ENCODE measurements at places on chromosomes 4 and X. TPM values are rescaled to one million over a fixed set of nuclear protein-coding genes. Genes with fewer than 3 reads are reported as not detected.

GRCh38 chr4:24802648-24803047 is 7.3 kb downstream of the SOD3 start:
- DNase-seq = peak; percentile 30

GRCh38 chr4:19375136-19375804 is 876.4 kb upstream of the SLIT2 start:
- no peak for DNase-seq

- DNase-seq = no peak
Measured at GRCh38 chr4:110487873-110488272, 11.9 kb downstream of the ENPEP start.

DNA sequence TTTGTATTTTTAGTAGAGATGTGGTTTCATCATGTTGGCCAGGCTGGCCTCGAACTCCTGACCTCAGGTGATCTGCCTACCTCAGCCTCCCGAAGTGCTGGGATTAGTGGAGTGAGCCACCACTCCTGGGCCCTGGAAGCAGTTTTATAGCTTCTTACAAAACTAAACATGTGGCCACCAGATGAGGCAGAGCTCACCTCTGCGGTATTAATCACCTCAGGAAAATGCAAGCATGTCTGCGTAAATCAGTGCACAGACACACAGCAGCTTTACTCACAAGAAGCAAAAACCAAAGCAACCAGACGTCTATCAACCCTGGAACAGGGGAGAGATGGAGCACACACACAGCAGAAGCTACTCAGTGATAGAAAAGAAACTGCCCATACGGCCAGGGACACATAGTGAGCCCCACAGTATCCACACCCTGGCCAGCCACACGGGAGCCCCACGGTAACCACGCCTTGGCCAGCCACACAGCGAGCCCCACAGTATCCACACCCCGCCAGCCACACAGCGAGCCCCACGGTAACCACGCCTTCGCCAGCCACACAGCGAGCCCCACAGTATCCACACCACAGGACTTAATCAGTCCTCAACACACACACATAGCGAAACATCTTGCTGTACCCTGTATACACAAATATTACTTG is 30.2 kb downstream of the PPP2R3B start:
- DNase-seq = peak; percentile 19

IDUA gene
- total RNA-seq = 1.0 TPM

DNA sequence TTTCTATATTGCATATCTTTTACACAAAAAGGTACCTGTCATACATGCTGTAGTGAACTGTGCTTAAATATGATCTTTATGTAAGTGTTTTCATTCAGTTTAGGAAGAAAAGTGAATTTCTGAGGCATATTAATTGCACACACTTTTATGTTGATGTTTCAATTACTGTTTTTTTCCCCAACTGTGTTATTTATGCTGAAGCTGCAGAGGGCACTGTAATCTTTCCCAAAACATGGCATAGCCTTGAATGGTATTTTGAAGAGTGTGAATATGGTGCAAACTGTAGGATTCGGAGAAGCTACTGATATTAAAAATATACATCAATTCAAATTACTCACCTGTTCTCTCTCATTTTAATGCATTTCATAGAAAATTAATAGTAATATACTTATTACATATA is 6.0 kb upstream of the CENPE start:
- no peak for DNase-seq

TLL1 gene
- total RNA-seq = not detected

DNA sequence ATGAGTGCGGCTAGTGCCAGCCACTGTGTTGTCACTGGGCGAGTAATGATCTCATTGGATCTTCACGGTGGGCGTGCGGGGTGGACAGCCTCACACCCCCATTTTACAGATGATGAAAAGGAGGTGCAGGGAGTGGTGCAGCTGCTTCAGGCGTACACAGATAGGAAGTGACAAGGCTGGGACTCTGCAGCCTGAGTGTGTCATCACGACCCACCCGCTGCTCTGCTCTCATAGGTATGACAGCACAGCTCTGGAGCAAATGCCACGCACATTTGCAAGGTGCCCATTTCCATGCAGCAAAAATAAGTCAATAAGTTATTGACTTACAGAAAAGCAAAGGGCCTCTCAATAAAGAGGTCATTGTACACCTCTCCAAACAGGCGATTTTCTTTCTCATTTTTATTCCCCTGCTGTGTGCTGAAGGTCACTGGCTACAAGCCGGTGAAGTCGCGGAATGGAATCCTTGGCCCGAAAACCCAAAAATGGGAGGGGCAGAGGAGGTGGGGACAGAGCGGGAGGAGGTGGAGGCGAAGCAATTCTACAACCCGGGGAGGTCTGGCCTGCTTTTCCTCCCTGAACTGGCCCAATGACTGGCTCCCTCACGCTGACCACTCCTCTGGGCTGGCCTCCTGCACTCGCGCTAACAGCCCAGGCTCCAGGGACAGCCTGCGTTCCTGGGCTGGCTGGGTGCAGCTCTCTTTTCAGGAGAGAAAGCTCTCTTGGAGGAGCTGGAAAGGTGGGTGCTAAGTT is at the start of gene SOD3:
Gene SOD3 (plus strand): TSS at position 658 of the 750 bp plus-strand sequence. CDS start 3,949 bp downstream, outside the sequence.
- peak; percentile 81 for DNase-seq

- DNase-seq = peak; percentile 61
Measured at GRCh38 chr4:174154215-174154854, 129.1 kb downstream of the FBXO8 start.

HDAC6 gene
- total RNA-seq = 40.9 TPM

- no peak for DNase-seq
Measured at GRCh38 chr4:37956941-37957340, 3.3 kb upstream of the PTTG2 start.

DNA sequence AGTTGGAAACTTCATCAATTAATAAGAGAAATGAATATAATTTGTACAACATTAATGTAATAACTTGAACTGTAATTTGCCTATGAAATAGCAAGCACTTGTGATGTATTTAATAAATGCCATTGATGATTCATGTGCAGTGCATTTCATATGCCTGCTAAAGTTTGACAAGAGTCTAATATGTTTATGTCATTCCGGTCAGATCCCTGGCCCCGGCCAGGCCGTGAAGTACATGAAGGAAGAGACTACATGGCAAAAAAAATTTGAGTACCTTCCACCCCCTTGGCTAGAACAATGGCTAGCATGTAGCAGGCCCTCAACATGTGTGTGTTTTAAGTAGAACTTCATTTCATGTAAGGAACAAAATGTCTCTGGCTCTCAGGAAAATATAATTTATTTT is 161.3 kb downstream of the ATP10D start:
- DNase-seq = no peak
